Stimulated activated CD4-positive, alpha-beta T cell treated with anti-CD3 and anti-CD28 coated beads, Interleukin-1b, Interleukin-23, amount 100 ng/mL, for 48 hours (primary cell): ENCODE measurements at places on chromosomes 4 and X.

- no peak for DNase-seq
These were observed 302.7 kb downstream of the KCTD8 start for GRCh38 chr4:44145868-44146267.

- DNase-seq: no peak
These were observed 53.8 kb upstream of the HGFAC start for GRCh38 chr4:3387943-3388361.

- no peak for DNase-seq
These were observed 181.1 kb upstream of the PABPC4L start for GRCh38 chr4:134382478-134383227.

DNA sequence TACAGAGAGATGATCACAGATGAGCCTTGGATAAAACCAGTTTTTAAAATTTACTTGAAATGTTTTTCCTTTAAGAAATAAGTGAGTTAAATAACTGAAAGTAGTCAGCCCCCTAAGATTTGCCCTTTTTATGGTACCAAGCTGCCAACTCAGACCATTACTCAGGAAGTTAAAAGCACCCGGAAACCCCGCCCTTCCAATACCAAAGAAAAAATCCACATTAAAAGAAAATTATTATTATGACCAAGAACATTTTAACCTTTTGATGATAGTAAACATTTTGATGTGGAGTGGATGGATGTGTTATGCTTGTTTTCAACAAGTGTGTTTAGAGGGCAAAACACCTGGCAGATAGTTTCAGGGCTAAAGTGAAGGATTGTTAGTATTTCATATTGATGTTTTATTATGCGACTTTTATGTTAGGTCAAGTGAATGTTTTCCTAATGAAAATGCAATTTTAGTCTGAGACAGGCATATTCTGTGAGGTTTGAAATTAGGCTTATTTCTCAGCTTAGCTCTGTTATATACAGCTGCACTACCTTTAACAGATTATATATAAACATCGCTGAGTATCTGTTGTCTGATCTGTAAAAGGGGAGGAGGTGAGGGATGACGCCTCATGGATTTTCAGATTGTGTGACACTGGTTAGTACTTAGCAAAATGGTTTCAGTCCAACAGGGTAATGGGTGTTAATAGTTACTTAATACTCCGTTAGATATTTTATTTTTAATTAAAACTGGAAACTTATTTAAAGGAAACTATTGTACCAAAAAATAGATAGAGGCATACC is 89.0 kb downstream of the KDM6A start:
- no peak for DNase-seq

GRCh38 chr4:121146530-121146929 is 17.6 kb downstream of the TNIP3 start:
- no peak for DNase-seq

DNA sequence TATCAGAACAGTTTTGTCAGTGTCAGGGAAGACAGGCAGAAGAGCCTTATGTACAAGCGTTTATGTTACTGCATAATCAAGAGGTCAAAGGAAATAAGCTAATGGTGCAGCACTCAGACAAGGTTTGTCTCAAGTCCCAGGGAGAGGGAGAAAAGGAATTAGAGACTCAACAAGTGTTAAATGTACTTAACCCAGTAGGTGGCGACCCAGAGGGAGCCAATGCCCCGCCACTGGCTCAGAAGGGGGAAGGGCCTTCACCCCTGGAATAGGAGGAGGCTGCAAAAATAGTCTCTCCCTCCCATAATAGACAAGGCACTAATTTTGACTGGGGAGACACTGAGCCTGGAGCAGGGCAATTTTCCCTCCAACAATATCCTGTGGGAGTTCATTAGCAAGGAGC is 14.1 kb upstream of the PAPSS1 start:
- DNase-seq: no peak

DNA sequence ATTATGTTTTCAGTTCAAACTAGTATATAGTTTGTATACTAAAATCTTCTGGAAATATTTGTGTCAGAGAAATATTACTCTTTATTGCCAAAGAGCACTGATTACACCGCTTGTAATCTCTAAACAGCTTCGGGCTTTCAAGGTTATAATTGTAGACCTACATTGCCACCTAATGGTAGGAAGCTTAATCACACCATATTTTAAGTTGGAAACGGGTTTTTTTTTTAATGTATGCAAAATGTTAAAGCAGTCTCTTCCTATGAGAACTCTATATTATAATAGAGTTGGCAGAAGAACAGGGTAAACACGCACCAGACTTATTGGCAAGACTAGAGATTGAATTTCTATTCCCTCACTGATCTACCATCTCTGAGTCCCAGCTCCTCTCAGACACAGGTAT is 19.5 kb upstream of the NFXL1 start:
- no peak for DNase-seq

GRCh38 chr4:88526221-88526815 is 2.7 kb upstream of the PYURF start:
- DNase-seq: no peak

DNA sequence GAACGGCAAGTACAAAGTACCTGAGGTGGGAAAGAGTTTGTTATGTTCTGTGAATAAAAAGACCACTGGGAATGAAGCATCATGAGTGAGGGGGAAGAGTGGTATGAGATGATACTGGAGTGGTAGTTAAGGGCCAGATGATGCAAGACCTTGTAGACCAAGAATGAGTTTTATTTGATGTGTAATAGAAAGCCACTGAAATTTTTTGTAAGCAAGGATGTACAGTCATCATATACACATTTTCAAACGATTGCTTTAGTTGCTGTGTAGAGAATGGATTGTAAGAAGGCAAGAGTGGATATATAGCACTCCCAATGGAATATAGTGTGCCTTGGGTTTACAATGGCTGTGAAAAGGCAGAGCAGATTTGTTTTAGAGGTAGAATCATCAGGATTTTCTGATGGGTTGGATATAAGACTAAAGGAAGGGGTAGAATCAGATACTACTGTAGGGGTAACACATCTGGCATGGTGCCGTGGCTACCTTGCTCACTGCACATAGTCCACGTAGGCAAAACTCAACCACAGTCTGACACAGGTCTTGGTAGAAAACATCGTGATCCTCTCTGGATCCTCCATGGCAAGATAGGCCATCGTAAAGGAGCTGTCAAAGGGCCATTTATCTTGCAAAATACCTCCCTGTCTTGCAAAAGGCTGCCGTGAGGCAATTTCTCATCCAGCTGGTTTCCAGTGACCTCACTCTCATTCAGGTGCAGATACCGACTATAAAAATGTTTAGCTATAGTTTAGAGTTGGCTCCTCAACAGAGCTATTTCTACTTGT is 14.9 kb downstream of the TIFA start:
- no peak for DNase-seq

- DNase-seq: no peak
These were observed 509.7 kb downstream of the SMARCA1 start for GRCh38 chrX:129013574-129013973.

GRCh38 chr4:74054483-74055047 is 16.1 kb upstream of the CXCL3 start:
- no peak for DNase-seq

GRCh38 chr4:23733476-23733875 is 156.4 kb downstream of the PPARGC1A start:
- no peak for DNase-seq
